SHP77 (cell line): ENCODE measurements at places on chromosomes 3 and 15.

GRCh38 chr3:64319391-64319790 is 94.1 kb upstream of the PRICKLE2 start:
- DNase-seq, result no peak

- no peak for DNase-seq
Observed at GRCh38 chr3:97691354-97691753, 73.2 kb upstream of the ARL6 start.

- no peak for DNase-seq
Observed at GRCh38 chr3:138412821-138413551, 21.4 kb upstream of the ESYT3 start.

DNA sequence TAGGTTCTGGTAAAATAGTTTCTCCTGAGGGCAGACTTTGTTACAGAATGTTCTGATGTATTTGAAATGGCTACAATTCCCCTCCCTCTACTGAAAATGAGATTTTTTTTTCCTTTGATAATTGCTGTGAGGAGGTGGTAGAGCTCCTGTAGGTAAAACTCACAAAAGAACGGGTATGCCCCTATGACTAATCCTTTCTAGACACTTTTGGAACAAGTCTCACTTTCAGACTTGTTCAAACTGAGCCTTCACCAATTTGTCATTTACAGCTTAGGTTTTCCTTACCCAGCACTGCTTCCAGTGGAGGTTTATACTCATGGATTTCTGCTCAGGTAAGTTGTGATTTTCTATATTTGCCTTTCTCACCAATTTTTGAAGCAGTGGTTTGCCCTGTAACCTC is 115.6 kb downstream of the NLGN1 start:
- no peak for DNase-seq

- no peak for DNase-seq
Observed at GRCh38 chr15:82916161-82916952, 36.2 kb downstream of the HOMER2 start.

- no peak for DNase-seq
Observed at GRCh38 chr3:17744693-17745092, 2.3 kb upstream of the TBC1D5 start.

- no peak for DNase-seq
Observed at GRCh38 chr15:78073046-78073787, 4.3 kb downstream of the TBC1D2B start.

GRCh38 chr3:152621006-152621868 is 213.7 kb upstream of the P2RY1 start:
- DNase-seq, result no peak

DNA sequence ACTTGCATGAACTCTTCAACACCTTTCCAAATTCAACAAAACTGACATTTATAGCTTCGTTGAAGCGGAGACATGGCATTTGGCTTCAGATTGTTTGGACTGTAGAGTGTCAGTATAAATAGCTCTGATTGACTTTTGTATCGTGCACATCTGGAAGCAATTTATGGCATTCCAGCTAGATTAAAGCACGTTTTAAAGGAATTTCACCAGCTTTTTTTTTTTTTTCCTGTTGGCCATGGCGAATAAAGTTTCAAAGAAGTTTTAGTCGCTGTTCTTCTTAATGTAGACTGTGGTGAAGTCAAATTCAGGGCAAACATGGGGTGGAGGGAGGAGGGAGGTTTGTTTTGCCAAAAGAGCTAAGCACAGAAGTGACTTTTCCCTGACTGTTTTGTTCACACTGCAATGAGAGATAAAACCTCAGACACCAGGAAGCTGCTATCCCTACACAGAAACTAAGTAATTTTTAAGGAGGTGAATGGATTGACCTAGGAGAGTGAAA is 391.0 kb upstream of the RARB start:
- DNase-seq, result no peak

GRCh38 chr3:31876331-31876730 is 104.7 kb downstream of the OSBPL10 start:
- DNase-seq, result no peak

DNA sequence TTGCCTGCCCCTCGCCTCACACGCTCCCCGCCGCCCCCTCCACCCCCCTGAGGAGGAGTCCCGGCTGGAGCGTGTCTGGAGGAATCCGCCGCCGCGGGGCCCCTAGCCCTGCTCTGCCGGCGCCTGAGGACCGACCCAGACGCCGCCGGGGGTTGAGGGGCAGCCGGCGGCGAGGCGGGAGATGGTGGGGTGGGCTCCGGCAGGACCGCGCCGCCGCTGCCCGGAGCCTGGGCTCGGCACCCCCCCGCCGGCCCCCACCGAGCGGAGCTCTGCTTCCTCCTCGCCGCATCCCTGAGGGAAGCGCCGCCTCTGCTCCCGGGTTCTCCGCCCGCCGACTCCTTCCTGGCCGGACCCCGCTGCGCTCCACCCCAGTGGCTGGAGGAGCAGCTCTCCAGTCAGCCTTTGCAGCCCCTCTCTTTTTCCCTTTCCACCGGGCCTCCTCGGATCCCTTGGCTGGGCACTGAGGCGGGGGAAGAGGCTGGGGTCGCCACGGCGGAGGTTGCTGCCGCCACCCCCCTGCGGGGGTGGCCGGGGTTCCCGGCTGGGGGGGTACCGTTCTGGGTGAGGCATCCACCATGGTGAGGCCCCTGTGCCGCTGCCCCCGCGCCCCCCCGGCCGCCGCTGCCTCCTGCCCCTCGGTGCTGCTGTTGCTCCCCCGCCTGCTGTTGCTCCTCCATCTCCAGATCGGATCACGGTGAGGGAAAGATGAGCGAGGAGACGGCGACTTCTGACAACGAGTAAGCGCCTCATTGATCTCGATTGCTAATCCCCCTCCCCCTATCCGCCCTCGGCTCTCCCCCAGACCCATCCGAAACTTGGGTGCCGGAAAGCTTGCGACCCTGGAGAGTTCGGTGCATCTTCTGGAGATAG is at the start of gene SPRED1:
TSS of gene SPRED1 (plus strand) at position 356 of the 870 bp plus-strand sequence. CDS start at position 706, 350 bp downstream.
- DNase-seq, result peak; percentile 20

- no peak for DNase-seq
Observed at GRCh38 chr15:80514071-80514780, 110.0 kb downstream of the ARNT2 start.

DNA sequence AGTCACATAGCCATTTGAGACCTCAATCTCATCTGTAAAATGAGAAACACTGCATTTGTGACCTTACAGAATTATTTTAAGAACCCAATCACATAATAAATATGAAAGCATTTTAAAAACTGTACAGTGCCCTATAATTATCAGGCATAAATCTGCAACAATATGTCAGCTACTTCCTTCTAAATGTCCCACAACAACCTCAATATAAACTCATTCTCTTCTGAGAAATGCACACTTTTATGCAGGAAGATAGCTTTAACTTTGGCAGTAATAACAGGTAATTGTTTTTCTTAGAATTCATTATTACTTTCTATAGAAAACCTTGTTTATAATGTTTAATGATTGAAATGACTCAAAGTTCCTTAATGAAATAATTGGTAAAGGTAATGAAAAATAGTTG is 400.7 kb upstream of the AGTR1 start:
- DNase-seq, result no peak

DNA sequence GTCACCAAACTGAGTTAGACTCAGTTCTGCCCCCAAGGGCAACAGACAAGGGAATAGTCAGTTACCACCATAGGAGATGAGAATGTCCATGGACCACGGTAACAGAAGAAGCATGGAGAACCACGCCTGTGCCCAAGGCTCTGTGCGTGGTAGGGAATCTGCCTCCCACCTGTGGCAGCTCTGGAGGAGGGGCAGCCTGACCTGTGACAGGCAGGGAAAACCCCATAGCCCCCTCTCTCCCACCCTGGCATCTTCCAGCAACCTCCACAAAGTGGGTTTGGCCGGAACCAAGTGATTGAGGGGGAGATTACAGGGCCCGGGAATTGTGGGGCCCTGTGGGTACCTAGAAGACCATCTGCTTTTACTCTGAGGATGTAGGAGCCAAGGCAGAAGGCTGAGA is 14.3 kb upstream of the LTF start:
- no peak for DNase-seq

DNA sequence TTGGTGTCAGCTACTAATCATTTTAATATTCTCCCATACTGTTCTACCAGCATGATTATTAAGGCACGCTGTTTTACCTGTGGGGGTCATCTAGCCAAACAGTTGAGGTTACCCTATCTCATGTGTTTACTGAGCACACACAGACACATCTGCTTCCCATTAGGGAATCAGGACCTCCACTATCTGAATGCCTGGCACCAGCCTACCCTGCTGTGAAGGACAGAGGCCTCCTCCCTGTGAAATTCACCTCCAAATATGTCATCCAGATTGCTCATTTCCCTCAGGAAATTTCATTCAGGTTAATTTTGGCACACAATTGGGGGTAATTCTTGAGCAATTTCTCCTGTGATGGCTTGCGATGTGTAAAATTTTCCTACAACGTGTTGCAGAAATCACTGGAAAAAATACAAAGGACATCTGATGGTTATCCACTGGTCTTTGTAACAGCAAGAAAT is 155.6 kb upstream of the NR2E3 start:
- DNase-seq, result no peak

GRCh38 chr15:84973492-84974460 is 7.9 kb upstream of the PDE8A start:
- no peak for DNase-seq

DNA sequence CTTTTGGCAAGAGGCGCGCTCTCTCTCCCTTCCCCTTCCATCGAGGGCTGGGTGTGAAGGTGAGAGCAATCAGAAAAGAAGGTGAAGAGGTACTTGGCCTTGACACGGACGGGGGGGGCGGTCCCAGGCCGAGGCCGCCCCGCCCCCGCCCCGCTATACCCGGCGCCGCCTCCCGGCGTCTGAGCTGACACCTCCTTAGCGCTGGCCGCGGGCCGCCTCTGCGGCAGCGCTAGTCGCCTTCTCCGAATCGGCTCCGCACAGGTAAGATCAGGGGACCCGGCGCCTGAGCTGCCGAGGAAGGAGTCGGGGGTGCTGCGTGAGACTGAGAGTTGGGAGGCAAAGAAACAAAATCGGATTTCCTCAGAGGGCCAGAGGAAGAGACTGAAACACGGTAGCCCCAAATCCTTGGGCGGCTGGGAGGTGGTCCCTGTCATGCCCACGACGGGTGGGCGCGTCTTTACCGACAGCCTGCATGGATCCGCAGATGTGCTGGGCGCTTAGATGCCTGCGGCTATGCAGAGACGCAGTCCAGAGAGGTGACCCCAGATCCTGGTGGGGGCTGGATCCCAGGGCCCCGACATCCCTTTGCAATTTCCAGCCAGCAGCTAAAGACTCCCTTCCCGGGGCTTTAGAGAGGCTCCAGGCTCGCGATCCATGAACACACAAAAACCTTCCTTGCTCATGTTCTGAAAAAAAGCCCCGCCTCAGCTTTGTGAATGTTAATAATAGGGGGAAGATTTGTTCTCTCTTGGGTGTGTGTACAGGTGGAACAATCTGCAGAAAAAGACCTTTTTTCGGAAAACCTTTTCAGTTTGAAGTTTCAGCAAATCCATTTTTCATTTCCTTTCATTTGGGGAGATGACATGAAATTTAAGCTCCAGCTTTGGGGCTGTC is at the start of gene ENTPD3:
TSS of gene ENTPD3 (plus strand) at position 184 of the 894 bp plus-strand sequence. CDS start 874 bp downstream, outside the sequence.
- no peak for DNase-seq

GRCh38 chr15:31130576-31131237 is 29.2 kb upstream of the TRPM1 start:
- no peak for DNase-seq

DNA sequence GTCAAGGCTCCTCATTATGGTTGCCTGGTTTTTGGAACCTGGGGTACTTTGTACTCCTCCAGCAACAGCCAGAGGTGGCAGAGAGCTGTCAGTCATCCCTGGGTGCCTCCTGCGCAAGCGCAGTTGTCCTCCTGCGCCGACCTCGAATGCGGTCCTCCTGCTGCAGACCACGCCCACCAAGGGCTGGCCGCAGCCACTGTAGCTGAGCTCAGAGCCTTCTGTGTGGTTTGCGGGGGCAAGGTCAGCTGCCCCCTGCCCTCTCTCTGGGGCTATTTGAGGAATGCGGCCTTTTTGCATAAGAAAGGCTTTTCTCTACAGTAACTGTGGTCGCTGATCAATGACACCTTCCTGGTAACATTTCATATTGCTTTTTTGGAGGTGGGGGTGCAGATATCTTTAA is 131.3 kb upstream of the SNRPN start:
- DNase-seq, result no peak

GRCh38 chr3:190294030-190294429 is 28.2 kb downstream of the CLDN1 start:
- no peak for DNase-seq

DNA sequence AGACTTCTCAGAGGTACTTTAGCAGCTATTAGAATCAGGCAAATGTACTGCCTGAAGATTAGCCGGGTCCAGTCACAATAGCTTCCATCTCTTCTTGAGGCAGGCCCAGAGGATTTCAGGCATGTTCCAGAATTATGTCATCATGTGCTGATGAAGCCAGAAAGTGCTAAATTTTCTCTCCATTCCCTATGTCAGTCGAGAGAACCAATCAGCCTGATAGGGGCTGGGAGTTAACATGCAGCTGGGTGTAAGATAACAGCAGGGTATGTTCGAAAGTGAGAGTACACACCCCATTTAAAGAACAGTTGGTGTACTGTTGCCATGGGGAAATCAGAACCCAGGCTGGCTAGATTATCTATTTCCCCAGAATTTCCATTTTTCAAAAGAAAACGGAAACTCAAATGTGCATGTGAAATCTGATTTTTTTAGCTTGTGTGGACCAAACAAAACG is 48.7 kb downstream of the MYH15 start:
- DNase-seq, result no peak

DNA sequence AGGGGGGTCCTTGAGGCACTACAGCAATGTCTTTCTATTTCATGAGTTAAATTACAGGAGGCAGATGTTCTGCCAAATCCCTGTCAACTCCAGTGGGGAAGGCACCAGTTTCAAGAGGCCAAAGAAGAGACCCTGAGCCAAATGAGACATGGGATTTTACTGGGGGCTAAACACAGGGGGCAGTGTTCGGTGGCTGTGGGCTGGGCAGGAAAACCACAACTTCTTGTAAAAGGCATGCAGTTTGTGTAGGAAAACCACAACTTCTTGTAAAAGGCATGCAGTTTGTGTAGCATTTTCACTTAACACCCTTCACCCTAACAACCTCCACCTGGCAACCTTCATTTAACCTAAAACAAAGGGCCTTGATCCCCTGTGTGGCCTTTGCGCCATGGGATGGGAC is 61.0 kb downstream of the POLR2M start:
- no peak for DNase-seq

GRCh38 chr3:197010556-197011351 is 18.9 kb downstream of the MELTF start:
- no peak for DNase-seq

GRCh38 chr3:188452158-188452772 is 298.3 kb downstream of the LPP start:
- no peak for DNase-seq

DNA sequence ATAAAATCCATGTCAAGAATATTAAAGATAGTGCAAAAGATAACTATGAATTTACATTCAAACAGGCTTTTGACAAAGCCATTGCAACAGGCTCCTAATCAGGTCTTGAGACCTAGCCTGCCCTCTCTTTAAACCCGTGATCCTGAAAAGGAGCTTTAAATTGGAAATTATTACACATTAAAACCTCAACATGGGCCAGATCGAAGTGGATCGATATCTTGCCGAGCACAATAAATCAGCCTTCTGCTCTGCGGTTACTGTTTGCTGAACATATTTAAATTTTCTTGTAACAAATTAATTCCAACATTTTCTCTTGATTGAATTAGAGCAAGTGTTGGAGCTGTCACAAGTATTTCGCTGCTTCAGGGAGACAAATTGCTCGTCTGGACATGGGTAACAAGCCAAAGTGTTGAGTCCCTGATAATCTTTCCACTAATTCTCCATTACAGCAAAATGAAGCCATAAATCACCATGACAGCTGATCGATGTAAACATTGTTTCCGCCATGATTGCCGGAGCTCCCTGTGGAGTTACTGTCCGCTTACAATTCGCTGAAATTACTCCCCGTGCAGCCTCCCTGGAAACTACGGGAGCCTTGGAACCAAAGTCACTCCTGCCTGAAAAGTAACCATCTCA is 47.6 kb downstream of the SHOX2 start:
- peak; percentile 3 for DNase-seq

GRCh38 chr3:9777694-9778021 is 7.9 kb upstream of the CAMK1 start:
- no peak for DNase-seq
